ENCODE measurements at places on chromosomes 6 and 20. TPM values are rescaled to one million over a fixed set of nuclear protein-coding genes. Genes with fewer than 3 reads are reported as not detected.

DNA sequence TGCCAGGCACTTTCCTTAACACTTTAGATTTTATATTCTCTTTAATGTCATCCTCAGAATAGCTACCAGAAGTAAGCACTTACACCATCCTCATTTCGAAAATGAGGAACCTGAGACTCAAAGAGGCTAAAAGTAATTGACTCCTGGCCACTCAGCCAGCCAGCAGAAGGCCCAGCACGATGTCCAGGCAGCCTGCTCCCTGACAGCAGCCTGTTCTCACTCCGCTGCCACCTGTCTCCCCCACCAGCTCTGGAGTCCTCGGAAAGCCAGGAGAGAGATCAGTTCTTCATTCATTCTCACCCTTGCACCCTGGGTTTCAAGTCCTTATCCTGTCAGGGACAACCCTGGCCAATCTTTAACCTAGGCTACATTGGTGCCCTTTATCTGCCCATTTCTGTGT is 174.0 kb downstream of the SASH1 start:
- no peak for DNase-seq

- no peak for DNase-seq
Observed at GRCh38 chr20:56392881-56393482, 537 bp downstream of the CSTF1 start.

GRCh38 chr6:15505463-15505918 is 157.3 kb downstream of the DTNBP1 start:
- no peak for DNase-seq

- no peak for DNase-seq
Observed at GRCh38 chr20:6698056-6698455, 69.4 kb upstream of the BMP2 start.

HLA-DRA gene
- 991 TPM for total RNA-seq

GJA10 gene
- total RNA-seq, result not detected
